Amniotic stem cell (primary cell): ENCODE measurements at places on chromosomes 11 and 22.

DNA sequence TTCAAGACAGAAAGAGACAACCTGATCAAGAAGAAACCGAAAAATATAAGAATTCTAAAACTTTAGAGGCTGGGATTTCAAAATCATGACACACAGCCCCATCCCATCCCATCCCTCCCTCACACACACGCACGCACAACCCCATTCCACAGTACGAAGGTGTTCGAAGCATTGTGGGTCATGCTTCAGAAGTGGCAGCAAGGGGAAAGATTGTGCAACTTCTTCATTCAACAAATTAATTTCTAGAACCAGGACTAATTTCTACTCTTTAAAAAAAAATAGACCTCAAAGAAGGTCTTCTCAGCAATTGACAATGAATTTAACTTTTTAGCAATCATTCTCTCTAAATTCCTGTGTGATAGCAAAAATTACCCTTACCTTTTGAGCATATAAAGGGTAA, 867 bp downstream of the SPA17 start:
- DNase-seq = no peak

DNA sequence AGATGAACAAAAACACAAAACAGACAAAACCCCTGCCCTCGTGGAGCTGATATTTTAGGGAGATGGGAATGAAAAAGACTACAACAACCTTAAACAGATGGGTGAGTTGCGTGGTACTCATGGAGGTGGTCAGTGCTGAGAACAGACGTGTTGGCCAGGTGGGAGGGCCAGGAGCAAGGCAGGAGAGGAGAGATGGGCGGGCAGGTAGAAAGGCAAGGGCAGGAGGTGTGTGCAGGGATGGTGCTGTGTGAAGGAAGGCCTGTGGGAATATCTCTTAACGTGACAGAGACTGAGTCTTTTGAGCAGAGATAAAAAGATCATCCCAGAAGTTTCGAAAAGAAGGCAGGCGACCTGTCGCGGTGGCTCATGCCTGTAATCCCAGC, 7.0 kb downstream of the GAL start:
- no peak for DNase-seq

GRCh38 chr11:88501541-88501940, 164.0 kb upstream of the CTSC start:
- no peak for DNase-seq

DNA sequence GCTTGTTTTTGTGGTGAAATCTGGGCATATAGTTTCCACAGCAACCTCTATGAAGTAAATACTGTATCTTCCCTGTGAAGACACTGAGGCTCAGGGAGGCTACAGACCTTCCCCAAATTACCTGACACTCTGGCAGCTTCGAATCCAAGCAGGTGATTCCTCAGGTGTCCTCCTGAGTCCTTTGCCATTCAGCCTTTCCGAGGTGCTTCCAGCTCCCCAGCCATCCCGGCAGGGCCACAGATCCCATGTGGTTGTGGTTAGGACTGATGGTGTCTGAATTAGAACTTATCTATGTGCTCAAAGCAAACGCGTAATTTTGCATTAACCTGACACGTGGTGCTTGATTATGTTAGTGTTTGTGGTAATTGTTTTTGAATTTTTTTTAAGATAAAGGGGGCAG, 785.6 kb downstream of the BRD1 start:
- DNase-seq = no peak

DNA sequence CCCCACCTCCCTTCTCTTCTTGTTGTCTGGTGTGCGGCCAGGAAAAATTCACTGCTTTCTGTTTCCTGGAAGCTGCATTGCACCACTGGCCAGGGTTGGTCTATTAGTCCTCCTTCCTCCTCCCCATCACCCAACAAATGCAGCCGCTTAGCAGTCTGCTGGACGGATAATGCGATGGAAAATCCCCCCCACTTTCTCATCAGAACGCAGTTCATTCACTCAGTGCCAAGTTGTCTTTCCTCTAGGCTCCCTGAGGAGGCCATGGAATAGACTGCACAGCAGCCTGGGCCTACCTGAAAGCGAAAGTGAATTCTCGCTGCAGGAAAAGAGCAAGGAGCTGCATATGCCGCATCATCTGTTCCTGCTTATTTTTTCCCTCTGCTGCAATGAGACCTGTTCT, 513.6 kb downstream of the METTL15 start:
- no peak for DNase-seq

DNA sequence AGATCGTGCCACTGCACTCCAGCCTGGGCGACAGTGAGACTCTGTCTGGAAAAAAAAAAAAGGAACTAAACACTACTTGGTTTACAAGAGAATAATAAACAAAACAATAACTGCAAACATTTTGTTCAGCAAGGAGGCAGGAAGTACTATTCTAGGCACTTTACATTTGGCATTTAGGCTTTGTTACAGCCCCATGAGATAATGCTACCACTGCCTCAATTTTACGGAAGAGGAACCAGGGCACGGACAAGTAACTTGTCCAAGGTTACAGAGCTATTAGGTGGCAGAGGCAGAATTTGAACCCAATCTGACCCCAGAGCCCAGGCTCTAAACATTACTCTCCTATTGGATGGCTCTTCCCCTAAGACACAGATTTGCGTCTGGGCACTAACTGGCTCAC, 108.7 kb upstream of the AKIP1 start:
- no peak for DNase-seq

- no peak for DNase-seq
Observed at GRCh38 chr11:133619397-133619796, 87.1 kb upstream of the OPCML start.

DNA sequence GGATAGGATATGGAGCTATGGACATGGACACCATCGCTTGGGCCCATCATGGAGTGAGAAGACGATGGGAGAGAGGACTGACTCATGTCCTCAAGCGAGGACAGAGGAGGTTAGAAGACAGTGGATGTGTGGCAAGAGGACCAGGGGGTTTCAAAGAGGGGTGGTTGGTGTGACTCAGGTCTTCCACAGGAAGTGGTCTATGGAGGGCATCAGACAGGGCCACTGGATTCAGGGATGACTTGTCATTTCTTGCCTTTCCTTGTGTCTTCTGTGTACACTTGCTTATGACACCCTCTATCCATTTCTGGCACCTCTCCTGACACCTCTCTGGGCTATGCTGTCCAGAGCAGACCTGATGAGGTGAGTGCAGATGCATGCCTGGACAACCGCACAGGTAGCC, 115.4 kb downstream of the OSBP2 start:
- DNase-seq = no peak

- DNase-seq = no peak
Observed at GRCh38 chr11:32210556-32210955, 119.7 kb downstream of the RCN1 start.

DNA sequence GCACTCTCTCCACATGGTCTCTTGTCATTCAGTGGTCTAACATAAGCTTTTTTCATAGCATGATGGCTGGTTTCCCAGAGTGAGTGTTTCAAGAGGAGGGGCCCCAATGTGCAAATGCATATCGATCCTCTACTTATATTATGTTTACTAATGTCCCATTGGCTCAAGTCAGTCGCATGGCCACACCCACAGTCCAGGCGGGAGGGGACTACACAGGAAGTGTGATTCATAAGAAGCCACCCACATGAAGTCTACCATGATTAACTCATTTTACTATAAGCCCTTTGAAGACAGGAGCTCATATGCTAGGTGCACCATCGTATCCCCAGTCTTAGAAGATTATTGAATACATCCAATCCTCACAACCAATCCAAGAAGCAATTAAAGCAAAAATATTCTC, 89.5 kb upstream of the ISX start:
- DNase-seq = no peak

- DNase-seq = no peak
Observed at GRCh38 chr11:86275493-86276370, 26.3 kb upstream of the HIKESHI start.

- no peak for DNase-seq
Observed at GRCh38 chr11:20064961-20065405, 95.3 kb downstream of the DBX1 start.

DNA sequence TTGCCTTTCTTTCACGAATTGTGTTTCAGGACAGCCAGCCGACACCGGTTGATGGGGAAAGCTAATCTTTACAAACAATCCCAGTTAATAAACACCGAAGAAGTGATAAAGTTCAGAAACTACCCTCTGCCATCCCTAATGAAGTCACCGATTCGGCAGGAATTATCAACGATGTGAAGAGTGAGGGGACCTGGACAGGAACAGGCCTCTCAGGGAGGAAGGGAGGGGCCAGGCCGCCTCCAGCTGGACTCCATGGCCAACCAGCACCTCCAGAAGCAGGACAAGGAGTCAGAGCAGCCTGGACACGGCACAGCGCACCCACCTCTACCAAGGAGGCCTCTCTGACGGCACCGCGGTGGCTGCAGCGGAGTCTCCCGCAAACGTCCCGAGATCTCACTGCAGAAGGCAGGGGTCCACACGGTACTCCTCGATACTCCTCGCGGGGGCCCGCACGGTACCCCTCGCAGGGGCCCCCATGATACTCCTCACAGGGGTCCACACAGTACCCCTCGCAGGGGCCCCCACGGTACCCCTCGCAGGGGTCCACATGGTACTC, 3.9 kb downstream of the TOLLIP start:
- DNase-seq = no peak

DNA sequence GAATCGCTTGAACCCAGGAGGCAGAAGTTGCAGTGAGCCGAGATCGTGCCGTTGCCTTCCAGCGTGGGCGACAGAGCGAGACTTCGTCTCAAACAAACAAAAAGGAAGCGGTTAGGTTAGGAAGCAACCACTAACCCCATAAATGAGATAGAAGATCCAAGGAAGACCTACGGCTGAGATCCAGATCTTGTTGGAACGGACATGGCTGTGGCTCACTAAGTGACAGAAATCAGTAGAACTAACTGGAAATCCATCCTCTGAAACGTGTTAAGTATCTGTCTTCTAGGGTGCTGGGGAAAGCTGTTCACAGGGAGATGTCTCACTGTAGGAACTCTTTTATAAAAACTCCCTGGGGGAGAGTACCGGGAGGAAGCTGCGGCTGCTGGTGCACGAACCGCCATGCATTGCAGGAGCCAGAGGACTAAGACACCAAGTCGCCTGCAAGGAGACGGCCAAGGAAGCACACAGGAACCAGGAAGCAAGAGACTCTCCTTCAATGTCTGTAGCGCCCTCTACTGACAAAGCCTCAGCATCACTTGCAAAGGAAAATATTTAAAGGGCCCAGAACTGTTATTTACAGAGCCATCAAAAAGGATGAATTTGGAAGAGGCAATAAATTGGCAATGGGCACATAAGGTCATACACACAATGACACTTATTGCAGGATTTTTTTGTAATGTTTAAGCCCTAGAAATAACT, 16.9 kb upstream of the SPTY2D1 start:
- DNase-seq = no peak

- no peak for DNase-seq
Observed at GRCh38 chr11:95895815-95896214, 28.1 kb downstream of the MTMR2 start.

DNA sequence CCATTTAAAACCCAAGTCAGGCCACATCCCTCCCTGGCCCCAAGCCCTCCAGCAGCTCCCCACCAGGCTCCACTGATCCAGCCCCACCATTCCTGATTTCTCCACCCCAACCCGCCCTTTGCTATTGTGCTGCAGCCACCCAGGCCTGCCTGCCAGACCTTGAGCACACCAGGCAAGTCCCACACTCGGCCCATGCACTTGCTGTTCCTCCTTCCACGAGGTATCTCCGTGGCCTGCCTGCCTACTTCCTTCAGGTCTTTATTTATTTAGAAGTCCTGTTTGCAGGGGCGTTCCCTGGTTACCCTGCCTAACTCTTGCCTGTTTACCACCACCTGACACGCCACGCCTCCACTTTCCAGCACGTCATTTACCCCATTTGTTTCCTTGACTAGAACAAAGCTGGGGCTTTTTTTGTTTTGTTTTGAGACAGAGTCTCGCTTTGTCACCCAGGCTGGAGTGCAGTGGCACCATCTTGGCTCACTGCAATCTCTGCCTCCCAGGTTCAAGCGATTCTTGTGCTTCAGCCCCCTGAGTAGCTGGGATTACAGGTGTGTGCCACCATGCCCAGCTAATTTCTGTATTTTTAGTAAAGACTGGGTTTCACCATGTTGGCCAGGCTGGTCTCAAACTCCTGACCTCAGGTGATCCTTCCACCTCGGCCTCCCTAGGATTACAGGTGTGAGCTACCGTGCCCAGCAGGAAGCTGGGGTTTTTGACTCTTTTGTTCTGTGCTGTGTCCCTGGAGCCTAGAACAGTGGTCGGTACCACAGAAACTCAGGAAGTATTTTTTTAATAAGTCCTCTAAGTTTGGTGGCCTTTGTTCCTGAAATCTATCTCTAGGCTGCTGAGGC, 6.7 kb downstream of the CENPM start:
- DNase-seq = no peak
